Activated CD4-positive, alpha-beta T cell treated with anti-CD3 and anti-CD28 coated beads, Interleukin-2, amount 50 U/mL, for 48 hours (primary cell): ENCODE measurements at places on chromosomes 4 and X.
A peak's percentile ranks its signal among the peaks of the same experiment; 100 is the strongest.

- DNase-seq, result no peak
Observed at GRCh38 chrX:123336666-123337065, 152.6 kb downstream of the GRIA3 start.

DNA sequence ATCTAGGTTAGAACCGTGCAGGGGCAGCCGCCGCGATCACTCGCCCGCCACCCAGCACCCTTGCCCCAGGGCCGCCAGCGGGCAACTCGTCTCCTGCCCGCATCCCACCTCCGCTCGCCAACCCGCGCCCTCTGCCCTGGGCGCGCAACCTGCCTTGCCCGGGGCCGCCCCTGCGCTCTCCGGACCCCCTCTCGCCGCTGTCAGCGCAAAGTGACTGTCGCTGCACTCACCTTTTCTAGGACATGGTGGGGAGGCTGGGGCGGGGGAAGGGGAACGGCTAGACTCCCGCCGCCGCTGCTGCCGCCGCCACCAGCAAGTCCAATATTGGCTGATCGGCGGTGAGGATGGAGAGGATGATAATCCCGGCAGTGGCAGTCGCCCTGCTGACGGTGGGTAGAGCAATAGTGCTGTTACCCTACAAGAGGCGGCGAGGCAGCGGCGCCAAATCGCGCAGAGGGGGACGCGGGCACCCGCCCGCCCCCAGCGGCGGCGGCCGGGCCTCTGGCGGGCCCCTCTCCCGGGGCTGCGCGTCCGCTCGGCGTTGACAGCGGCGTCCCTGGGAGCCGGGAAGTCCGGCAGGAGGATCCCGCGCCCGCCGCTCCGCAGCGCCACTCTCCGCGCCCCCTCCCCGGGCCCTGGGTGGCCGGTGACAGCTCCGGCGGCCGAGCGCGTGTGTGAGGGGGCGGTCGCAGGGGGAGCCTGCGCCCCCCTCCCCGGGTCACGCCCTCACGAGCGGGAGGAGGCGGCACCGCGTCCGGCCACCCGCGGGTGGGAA lies 2.3 kb upstream of the NR3C2 start:
- DNase-seq, result peak; percentile 48

DNA sequence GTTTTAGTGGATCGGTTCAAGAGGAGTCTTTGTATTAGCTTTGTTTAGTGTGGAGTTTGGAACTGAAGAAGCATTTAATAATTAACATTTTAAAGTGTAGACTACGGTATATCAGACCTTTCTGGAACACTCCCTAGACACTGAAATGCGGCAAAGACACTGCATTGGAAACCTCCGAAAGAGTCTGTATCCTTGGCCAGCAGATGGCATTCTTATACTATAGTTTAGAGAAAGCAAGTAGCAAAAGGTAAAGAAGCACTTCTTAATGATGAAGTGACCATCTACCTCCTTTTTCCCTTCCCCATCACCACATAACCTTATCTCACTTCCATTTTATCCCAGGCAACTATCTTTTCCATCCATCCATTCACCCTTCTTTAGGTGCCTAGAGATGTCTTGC lies 7.6 kb downstream of the FABP2 start:
- no peak for DNase-seq

DNA sequence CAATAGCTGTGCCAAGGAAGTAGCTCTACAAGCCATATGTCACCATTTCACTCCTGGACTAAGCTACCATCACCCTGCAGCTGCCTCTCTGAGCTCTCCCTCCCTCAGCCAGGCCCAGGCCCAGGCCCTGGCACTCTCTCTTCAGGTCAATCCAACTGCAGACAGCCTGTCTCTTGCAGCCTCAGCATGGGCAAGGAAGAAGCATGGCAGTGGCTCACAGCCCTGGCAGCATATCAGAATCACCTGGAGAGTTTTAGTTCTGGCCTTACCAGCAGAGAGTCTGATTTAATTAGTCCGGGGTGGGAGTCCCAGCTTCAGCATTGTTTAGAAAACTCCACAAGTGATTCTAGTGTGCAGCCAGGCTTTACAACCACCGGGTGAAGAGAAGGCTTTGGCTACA lies 31.5 kb downstream of the NALF2 start:
- no peak for DNase-seq

- DNase-seq, result no peak
Observed at GRCh38 chrX:45187731-45188130, 12.9 kb downstream of the DIPK2B start.

DNA sequence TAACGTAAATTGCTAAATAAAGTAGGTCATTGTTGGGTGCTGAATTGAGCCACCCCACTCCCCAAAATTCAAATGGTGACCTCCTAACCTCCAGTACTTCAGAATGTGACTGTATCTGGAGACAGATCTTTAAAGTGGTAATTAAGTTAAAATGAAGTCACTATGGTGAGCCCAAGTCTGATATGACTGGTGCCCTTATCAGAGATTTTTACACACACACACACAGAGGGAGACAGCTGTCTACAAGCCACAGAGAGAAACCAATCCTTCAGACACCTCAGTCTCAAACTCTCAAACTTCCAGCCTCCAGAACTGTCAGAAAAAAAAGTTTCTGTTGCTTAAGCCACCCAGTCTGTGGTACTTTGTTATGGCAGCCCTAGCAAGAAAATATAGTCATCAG lies 879.2 kb upstream of the INTU start:
- DNase-seq, result no peak

GRCh38 chr4:128787509-128788311 lies 21.8 kb upstream of the JADE1 start:
- no peak for DNase-seq

DNA sequence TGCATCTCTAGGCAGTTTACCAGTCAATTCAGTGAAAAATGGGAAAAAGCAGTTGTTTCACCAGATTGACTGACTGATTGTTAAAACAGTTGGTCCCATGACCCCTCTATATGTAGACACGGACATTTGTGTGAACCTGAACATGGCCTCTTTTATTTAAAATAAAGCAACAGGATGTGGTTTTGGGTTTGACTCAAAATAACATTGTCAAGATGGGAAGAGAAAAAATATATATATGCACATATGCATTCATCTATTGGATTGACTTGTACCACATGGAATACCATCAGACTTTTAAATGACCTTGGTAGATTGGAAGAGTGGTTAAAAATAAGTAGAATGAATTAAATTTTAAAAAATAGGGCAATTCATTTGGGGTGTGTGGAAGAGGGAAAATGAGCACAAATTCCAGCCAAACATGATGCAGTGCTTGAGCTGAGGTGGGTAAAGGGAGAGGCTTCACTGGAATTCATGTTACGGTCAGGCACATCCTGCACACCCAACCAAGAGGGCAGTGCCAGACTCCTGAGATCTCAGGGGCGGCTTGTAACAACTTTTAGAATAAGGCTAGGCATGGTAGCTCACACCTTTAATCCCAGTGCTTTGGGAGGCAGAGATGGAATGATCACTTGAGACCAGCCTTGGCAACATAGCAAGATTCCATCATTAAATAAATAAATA lies 560.7 kb upstream of the TENM3 start:
- DNase-seq, result no peak

GRCh38 chr4:150126201-150126863 lies 48.1 kb downstream of the DCLK2 start:
- no peak for DNase-seq

- no peak for DNase-seq
Observed at GRCh38 chrX:134002921-134003615, 17.7 kb upstream of the GPC3 start.
